ENCODE measurements at places on chromosomes 12 and 14. TPM values are rescaled to one million over a fixed set of nuclear protein-coding genes. Genes with fewer than 3 reads are reported as not detected.

Gene RNASE1
- total RNA-seq: 1.1 TPM

Gene ASIC1
- total RNA-seq: 9.5 TPM

DNA sequence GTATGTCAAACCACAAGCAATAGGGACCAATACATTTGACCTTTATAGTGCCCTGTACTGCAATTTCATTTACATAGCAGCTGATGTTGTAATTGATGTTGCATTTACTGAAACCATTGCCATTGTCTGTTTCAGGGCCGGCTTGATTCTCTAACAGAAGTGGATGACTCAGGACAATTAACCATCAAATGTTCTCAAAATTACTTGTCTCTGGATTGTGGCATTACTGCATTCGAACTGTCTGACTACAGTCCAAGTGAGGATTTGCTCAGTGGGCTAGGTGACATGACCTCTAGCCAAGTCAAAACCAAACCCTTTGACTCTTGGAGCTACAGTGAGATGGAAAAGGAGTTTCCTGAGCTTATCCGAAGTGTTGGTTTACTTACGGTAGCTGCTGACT lies 216.0 kb downstream of the AKAP6 start:
- DNase-seq: no peak

GRCh38 chr12:27291862-27292261 lies 40.8 kb upstream of the BMAL2 start:
- no peak for DNase-seq

- DNase-seq: no peak
These were observed 1244.4 kb upstream of the SEL1L start for GRCh38 chr14:82778008-82778590.

DNA sequence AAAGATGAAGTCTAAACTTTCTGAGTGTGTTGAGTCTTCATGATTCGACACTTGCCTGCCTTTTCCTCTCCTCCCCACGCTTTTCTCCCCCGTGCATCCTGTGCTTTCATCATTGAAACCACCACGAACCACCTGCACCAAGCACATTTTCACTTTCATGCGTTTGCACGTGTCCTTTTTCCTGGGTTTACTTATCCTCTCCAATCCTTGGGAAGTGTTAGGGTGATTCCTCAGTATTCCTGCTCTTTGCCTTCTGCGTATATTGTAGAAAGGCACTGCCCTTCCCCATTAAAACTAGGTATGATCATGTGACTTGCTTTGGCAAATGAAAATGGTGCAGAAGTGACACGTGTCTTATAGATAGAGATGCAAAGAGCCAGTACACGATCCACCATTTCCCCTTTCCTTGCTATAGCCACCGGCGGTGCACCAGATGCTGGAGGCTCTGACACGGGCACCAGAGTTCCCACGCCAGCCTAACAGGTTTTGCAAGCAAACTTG lies 106.6 kb downstream of the BRMS1L start:
- DNase-seq: no peak

Measured in HT1080 (cell line).